ENCODE measurements at places on chromosomes 5 and 9.

- no peak for DNase-seq
Observed at GRCh38 chr5:105903069-105903468, 1767.7 kb downstream of the EFNA5 start.

GRCh38 chr9:86575137-86575536 lies 220.9 kb upstream of the TUT7 start:
- DNase-seq: no peak

GRCh38 chr5:80871541-80871961 lies 88.6 kb upstream of the RASGRF2 start:
- peak; percentile 27 for DNase-seq

- DNase-seq: no peak
Observed at GRCh38 chr5:119343052-119343451, 12.8 kb upstream of the TNFAIP8 start.

- DNase-seq: peak; percentile 66
Observed at GRCh38 chr5:96648593-96648992, 13.6 kb upstream of the CAST start.

GRCh38 chr9:88831713-88832407 lies 159.4 kb upstream of the S1PR3 start:
- DNase-seq: no peak

DNA sequence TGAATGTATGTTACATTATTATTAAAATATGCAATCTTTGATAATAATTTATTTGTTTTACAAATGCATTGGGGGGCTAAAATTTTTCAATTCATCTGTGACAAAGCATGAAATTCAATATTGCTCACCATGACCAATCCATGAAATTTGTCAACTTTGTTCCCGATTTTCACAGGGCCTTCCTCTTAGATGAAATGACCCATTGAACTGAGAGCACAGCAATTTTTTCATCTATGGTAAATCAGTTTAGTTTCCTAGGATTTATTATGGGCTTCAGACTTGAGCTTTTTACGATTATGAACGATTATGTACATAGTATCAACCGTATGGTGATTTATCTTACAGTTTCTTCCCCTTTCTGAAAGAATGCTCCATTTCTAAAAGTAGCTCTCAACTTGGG lies 157.3 kb downstream of the KIAA0825 start:
- no peak for DNase-seq

DNA sequence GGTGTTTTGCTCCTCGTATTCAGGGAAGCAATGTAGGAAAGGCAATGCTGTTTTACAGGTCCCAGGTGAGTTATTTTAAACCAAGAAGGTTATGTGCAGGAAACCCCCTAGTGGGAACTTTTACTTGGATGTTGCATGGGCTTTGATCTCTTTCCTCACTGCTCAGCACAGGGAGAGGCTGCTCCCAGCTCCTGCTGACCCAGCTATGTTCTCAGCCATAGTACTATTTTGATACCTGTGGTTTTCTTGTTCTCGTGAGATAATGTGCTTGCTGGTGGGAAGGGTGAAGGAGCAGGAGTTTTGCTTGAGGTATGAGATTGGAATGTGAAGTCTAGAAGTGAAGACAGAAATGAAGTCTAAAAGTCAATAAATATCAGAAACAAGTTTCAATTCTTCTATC lies 265.6 kb upstream of the FBXL7 start:
- peak; percentile 11 for DNase-seq

- peak; percentile 89 for DNase-seq
Observed at GRCh38 chr5:100840370-100840769, 62.7 kb downstream of the ST8SIA4 start.

- no peak for DNase-seq
Observed at GRCh38 chr9:61667559-61668121, 477.8 kb downstream of the SPATA31A7 start.

GRCh38 chr5:169719360-169720314 lies 82.6 kb downstream of the DOCK2 start:
- no peak for DNase-seq

DNA sequence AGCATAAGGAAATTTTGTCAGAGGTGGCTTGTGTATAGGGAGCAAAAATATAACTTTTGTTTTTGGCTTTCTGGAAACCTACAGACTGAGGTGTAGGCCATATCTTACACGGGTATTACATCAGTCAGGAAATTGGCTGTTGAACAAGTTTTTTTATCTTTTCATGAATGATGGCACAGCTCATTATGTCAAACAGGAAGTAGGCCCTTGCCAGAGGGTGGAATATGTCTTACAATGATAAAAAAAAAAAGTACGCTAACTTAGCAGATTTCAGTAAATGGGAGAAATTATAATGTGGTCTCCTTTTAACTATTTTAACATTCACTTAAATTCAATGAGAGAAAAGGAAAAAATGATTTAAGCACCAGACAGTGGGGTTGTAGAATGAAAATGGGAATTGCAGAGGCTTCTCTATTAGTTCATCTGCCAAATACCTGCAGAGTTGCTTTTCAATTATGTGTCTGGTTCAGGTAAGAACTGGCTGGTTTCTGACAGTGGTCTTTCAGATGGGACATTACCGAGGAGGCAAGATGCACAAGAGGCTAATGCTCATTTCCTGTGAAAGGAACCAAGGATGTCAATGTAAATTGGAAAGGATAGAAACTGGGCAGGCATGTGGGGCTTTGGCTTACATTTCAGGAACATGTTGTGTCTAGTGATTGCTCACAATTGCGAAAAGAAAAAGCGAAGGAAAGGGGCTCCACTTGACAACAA lies 169.9 kb downstream of the NNT start:
- DNase-seq: peak; percentile 68

DNA sequence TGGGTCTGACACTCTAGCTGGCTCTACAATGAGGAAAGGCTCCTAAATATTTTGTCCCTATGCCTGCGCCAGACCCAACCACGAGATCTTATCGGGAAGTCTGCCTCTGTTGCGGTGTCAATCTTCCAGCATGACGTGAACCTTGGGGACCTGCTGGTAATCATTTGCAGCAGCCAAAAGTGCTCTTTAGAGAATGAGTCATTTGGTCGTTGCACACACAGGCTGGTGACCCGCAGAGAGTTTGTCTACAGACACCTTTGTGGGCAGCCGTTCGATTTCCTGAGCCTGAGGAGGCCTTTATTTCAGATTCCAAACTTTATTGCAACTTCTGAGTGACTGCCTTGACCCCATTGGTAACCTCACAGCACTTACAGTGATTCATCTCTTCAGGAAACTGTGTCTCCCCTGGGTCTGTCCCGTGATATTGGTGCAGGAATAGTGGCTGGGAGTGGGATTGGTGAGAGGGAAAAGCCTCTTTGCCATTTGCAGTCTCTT lies 326.1 kb downstream of the NSG2 start:
- DNase-seq: no peak

- DNase-seq: no peak
Observed at GRCh38 chr9:7910426-7911020, 110.9 kb upstream of the DMAC1 start.

- DNase-seq: no peak
Observed at GRCh38 chr9:104772714-104773510, 9.0 kb downstream of the NIPSNAP3B start.

DNA sequence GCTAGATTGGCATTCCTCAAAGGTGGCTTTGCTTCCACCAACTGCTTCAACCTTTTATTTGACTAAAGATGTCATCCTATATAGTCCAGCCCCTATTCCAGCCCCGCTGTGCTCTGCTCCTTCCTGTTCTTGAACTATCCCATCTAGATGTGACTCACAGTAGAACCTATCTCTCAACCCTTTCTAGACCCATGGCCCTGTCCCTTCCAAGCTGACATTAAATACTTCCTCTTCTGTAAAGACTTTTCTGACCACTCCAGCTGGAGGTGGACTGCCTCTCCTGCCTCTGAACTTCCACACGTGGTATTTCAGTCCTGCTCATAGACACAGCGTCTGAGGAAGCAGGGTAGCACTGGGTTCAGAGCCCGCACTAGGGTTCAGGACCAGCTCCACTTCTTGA lies 32.4 kb downstream of the OSTF1 start:
- DNase-seq: no peak

DNA sequence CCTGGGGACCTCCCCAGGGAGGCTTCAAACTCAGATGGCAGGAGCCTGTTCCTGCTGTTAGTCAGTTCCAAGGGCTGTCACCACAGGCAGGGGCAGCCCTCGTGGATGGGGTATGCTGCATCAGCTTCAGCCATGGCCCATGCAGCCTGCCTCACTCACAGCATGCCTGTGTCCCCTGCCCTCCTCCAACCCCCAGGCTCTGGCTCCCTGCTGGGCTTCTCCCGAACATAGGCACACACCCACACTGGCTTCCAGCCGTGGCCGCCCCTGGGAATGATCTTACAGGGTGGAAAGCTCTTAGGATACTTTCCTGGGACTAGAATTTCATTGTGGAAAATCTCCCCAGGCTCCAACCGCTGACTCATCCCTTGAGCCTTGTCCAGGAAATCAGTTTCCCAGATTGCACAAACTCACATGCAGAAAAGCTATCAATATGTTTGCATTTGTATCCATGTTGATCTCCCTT lies 163.8 kb downstream of the SEC61B start:
- no peak for DNase-seq

DNA sequence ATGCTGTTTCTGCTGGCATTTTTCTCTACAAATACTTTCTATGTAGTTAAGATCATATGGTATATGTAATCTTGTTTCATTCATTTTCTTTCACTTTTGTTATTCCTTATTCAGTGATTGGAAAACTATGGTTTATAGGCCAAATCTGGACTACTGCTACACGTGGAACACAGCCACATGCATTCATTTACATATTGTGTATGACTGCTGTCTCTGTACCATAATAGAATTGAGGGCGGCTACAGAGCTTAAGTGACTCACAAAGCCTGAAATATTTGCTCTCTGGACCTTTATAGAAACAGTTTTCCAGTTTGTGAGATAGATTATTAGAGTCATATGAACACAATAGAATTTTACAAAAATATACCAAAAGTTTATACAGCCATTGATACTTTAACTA lies 133.6 kb upstream of the CDKN2B start:
- DNase-seq: peak; percentile 53

DNA sequence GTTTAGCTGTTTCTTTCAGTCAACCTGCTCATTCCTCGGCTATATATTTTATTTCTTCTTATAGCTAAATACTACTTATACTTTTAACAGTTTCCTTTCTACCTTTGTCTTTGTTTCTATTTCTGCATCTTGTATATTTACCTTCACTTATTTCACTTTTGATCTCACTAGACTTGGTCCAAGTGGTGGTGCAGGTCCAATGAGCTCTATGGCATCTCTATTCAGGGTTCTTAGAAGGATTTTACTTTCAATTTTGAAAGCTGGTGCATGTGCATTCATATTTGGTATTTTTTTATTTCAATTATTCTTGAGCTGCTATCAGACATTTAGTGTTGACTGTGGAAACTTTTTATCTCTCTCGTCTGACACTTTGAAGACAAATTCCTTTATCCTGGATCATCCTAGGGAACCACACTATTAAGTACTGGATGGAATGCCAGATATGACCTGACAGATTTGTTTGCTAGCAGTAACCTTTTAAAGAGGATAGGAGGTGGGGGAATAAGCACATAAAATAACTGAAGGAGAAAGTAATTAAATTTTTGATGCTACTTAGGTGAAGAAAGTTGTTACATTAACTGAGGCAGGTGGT lies 123.1 kb upstream of the PJA2 start:
- DNase-seq: no peak

GRCh38 chr9:124274226-124274625 lies 16.5 kb downstream of the NEK6 start:
- no peak for DNase-seq

Data from mammary epithelial cell (primary cell).